ENCODE measurements at places on chromosomes 7 and 10.

DNA sequence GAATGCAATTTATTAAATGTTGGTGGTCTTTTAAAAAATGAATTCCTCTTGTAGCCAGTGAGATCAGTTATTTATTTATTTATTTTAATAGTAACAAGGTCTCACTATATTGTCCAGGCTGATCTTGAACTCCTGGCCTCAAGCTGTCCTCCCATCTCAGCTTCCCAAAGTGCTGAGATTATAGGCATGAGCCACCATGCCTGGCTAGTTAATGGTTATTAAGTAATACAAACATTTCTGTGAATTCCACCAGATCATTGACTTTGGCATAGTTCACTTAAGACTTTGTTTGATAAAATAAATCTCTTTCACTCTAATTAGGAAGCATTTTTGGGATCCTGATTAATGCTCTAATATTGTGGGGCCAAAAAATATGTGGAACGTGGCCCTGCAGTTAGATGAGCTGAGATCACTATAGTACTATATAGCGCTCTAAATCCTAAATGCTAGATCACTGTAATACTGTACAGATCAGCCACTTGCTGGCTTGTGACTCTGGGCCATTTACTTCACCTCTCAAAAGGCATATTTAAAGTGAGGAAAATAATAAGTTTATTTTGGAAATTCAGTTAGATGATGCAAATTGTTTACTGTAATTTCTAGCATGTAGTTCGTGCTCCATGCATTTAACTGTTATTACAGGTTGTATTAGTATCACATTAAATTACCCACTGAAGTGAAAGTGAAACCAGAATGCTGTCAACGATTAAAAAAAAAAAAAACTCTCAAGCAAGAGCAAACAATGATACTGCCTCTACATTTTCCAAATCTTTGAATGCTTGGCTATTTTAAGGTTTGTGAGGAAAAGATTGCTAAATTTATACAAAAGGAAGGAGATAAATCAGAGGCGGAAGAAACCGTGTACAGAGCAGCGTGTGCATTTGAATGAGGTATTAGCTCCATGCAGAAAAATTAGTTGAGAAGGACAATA lies 15.9 kb upstream of the FAS start:
- no peak for DNase-seq

- DNase-seq, result no peak
Measured at GRCh38 chr7:91570560-91570959, 306.3 kb downstream of the FZD1 start.

GRCh38 chr7:106463851-106464611 lies 179.2 kb upstream of the NAMPT start:
- DNase-seq, result no peak

GRCh38 chr10:64071218-64071617 lies 550.0 kb downstream of the REEP3 start:
- DNase-seq, result no peak

GRCh38 chr7:34758111-34758601 lies 100.1 kb downstream of the NPSR1 start:
- DNase-seq, result no peak

GRCh38 chr10:20963721-20964595 lies 66.8 kb upstream of the NEBL start:
- DNase-seq, result no peak

GRCh38 chr10:93364966-93365365 lies 117.2 kb downstream of the MYOF start:
- DNase-seq, result no peak

DNA sequence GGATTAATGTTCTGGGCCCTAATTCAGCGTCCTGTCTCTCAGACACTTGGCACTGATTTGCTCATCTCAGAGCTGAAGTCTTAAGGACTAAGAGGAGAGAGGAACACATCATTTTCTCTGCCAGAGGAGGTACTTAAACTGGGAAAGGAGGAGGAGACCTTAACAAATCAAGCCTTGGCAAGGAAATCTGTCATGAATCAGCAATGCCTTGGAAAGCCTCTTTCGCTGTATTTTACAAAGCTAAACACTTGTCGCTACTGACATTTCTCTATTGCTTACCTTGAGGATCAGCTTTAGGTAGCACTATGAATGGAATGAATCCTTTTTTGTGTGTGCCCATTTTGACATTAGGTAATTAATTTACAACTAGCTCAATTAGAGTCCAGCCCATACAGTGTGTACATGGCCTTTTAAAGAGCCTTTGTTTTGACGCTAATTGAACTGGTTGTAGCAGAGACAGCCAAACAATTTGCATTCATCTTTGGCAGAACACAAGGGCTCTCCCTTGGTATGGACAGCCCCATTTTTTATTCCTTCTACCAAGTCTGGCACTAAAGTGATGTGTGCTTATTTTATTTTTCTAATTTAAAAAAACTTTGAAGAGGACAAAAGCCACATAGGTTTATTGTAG lies 37.4 kb downstream of the AUTS2 start:
- no peak for DNase-seq

GRCh38 chr10:3095373-3096139 lies 28.2 kb downstream of the PFKP start:
- peak; percentile 96 for DNase-seq
